ENCODE measurements at places on chromosomes 7 and 10. TPM values are rescaled to one million over a fixed set of nuclear protein-coding genes. Genes with fewer than 3 reads are reported as not detected.

DNA sequence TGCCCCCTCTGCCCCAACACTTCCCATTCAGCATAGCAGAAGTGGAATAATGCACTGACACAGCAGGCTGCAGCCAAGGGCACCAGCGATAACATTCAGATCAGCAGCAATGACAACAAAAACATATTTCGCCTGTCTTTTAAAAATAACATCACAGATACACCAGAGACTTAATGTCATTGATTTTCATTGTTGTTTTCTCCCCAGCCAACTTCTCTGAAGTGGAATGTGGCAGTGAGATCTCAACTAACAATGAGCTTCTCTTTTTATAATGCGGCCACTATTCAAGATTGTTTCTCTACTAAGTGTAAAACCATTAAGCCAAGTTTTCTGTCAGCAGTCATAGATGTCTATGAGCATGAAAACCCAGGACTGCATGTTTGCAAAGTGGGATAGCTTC is 158.2 kb upstream of the TMEM229A start:
- no peak for DNase-seq
- H3K4me3 ChIP-seq = no peak overlapping the region
- peaks cover 43% of the 10 kb centered on the region for H3K4me1 ChIP-seq
- no peaks in the 10 kb centered on the region for H3K36me3 ChIP-seq
- H3K27ac ChIP-seq = no peak overlapping the region

GRCh38 chr7:158355456-158356065 is 232.1 kb downstream of the PTPRN2 start:
- no peaks in the 10 kb centered on the region for H3K4me1 ChIP-seq
- no peak overlapping the region for H3K27ac ChIP-seq
- DNase-seq = no peak
- H3K36me3 ChIP-seq = no peaks in the 10 kb centered on the region

DNA sequence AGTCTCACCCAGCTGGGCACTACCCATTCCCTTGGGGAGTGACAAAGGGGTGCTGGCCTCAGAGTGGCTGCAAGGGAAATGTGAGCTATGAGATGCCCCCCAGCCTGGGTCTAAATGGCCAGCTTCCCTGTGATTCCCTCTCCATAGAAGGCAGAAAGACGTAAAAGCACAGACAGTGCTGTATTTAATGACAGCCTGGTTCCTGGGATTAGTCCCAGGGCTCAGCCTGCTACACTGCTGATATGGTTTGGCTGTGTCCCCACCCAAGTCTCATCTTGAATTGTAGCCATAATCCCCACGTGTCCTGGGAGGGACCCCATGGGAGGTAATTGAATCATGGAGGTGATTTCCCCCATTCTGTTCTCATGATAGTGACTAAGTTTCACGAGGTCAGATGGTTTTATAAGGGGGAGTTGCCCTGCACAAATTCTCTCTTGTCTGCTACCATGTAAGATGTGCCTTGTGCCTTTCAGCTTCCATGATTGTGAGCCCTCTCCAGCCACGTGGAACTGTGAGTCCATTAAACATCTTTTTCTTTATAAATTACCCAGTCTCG is 23.9 kb upstream of the CALN1 start:
- DNase-seq = no peak
- H3K36me3 ChIP-seq = no peaks in the 10 kb centered on the region
- H3K27me3 ChIP-seq = no peaks in the 10 kb centered on the region
- no peak overlapping the region for H3K27ac ChIP-seq
- H3K4me1 ChIP-seq = no peaks in the 10 kb centered on the region

C10orf62 gene
- total RNA-seq = 0.25 TPM

CLEC2L gene
- 0.18 TPM for total RNA-seq
